Fibroblast of skin of left quadriceps (primary cell): ENCODE measurements at places on chromosomes 11 and 22.

GRCh38 chr11:107566569-107566968, 1.0 kb upstream of the ALKBH8 start:
- DNase-seq, result no peak

GRCh38 chr11:75597636-75598035, 35.6 kb downstream of the SERPINH1 start:
- no peak for DNase-seq

GRCh38 chr22:41725510-41726110, 26.3 kb downstream of the MEI1 start:
- no peak for DNase-seq

- DNase-seq, result no peak
Measured at GRCh38 chr22:35128637-35129036, 62.7 kb downstream of the ISX start.

DNA sequence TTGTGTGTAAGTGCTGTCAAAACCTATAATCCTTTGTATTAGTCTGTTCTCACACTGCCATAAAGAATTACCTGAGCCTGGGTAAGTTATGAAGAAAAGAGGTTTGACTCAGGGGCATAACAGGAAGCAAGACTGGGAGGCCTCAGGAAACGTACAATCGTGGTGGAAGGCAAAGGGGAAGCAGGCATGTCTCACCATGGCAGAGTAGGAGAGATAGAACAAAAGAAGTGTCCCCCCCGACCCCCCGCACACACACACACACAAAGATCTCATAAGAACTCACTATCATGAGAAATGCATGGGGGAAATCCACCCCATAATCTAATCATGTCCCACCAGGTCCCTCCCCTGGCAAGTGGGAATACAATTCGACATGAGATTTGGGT, 2.3 kb upstream of the USP28 start:
- DNase-seq, result no peak

DNA sequence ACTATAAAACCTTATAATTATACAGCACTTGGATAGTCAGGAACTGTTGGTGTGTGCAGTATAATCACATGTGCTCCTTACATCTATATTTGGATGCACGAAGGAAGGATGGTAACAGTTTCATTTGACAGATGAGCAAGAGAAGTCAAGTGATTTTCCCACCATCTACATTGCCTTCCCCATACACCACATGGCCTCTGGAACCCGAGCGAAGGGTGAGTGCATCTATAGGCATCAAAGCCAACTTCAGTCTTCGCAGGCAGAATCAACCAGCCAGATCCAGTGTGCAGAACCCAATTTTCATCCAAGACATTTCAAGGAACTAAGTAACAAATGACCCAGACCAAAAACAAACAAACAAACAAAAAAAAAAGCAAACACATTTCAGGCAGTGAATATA, 85.1 kb upstream of the BLID start:
- no peak for DNase-seq

DNA sequence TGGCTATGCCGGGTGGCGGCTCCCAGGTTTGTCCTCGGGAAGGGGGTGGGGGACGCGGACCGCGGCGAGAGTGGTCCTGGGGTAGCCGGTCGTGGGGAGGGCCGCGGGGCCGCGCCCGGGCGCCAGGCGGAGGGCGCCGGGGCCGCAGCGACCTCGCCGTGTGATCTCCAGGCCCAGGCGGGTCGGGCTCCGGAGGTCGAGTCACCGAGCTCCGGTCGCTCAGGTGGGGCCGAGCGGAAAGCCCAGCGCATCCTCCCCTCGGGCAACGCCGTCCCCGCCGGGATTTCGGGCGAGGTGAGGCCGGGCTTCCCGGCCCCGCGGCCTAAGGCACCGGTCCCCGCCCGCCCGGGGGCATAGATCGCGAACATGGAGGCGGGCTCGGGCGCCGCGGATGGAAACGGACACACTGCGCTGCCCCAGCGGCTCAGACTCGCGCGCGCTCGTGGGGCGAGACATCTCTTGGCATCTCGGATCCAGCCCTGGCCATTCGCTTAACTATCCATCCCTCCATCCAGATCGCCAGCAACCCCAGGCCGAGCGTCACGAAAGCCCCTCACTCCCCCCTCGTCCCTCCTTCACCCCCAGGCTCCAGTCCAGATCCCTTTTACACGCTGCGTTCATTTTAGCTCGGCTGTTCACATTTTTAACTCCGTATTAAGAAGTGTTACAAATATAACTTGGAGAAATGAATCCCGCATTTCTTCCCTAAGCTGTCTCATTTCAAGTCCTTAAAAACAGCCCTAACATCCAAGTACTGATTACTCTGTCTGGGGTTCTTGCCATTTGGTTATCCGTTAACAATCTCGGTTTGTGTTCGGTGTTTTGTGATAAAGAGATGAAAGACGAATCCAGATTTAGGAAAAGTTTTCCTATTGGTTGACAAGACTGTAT, 460 bp downstream of the ZC3H12C start:
- DNase-seq, result no peak

- no peak for DNase-seq
Measured at GRCh38 chr11:69189059-69189458, 33.3 kb downstream of the SMIM38 start.

DNA sequence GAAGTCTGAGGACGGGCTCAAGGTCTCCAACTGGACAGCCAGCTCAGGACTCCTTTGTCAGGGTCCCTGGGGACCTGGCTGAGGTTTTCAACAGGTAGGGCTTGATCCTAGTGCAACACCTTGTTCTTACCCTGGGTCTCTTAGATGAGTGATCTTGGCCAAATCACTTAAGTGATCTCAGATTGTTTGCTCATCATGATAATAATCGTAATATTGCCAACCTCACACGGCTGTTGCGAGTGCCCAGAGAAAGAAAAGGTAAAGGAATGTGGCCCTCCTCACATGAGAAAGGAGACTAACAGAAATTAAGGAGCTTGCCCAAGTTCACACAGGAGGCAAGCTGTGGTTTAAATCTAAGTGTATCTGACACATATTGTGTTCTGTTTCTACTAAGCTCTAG, 28.5 kb downstream of the POU2AF3 start:
- no peak for DNase-seq

DNA sequence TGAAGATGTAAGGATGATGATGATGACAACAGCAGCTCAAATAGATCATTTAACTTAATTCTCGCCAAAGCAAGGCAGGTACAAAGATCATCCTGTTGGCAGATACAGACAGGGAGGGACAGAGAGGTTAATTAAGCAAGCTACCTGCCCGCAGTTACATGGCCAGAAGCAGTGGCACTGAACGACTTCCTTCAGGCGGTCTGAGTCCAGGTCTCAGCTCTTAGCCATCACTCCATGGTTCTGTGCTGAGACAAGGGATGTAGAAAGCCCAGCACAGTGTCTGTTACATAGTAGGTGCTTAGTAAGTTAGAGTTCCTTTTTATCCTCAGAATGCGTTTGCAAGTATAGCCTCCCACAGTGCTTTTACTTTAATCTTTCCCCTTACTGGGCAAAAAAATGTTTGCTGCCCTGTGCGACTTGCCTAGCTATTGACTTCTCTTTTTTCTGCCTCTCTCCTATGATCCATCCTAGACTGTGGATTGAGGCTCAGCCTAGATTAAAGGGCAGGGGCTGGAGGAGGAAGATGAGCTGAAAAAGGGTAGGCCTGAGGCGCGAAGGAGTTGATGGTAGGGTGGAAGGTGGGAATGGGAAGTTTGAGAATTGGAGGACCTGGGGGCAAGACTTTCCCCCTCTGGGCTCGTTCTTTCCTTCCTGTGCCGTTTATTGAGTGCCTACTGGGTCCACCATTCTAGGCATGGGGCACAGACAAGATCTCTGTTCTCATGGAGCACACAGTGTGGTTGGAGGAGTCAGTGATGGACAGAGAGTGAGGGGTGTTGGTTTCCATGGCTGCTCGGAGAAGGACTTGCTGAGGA, 108.2 kb upstream of the OR4B1 start:
- DNase-seq, result no peak
